Natural killer cell (primary cell): ENCODE measurements at places on chromosomes 7 and 10. TPM values are rescaled to one million over a fixed set of nuclear protein-coding genes. Genes with fewer than 3 reads are reported as not detected.

The GOLGA7B gene
- total RNA-seq: 4.1 TPM

The MRC1 gene
- 0.18 TPM for total RNA-seq

The EIF4EBP2 gene
- total RNA-seq: 71.6 TPM

The WDFY4 gene
- 3.5 TPM for total RNA-seq

The OR9A2 gene
- not detected for total RNA-seq

The HMX3 gene
- total RNA-seq: not detected

The TACC2 gene
- total RNA-seq: not detected

The ZNRF2 gene
- 36.3 TPM for total RNA-seq

The ITGA8 gene
- not detected for total RNA-seq

The ITPRID1 gene
- total RNA-seq: not detected

The HOXA3 gene
- total RNA-seq: 0.78 TPM

The MSMB gene
- total RNA-seq: not detected

The DYDC2 gene
- total RNA-seq: not detected

The BEND7 gene
- 0.38 TPM for total RNA-seq

The COX19 gene
- total RNA-seq: 38.3 TPM

The IMMP2L gene
- total RNA-seq: 9.2 TPM

The SAP25 gene
- 46.4 TPM for total RNA-seq

The CEP55 gene
- 0.50 TPM for total RNA-seq

The OR2A42 gene
- total RNA-seq: not detected

The BTBD16 gene
- total RNA-seq: not detected

The NPY4R gene
- not detected for total RNA-seq

The TNRC18 gene
- total RNA-seq: 111 TPM

The CPA1 gene
- total RNA-seq: not detected

The PRDX3 gene
- total RNA-seq: 12.5 TPM

The SLC26A5 gene
- total RNA-seq: not detected

The GDF2 gene
- total RNA-seq: not detected

The MOSPD3 gene
- total RNA-seq: 15.9 TPM

The TBXAS1 gene
- total RNA-seq: 72.7 TPM

The SFRP5 gene
- not detected for total RNA-seq

The NEBL gene
- total RNA-seq: not detected

The PAOX gene
- 5.8 TPM for total RNA-seq

The CLRN3 gene
- not detected for total RNA-seq

The ERVW-1 gene
- total RNA-seq: not detected

The ARHGEF35 gene
- 1.2 TPM for total RNA-seq

The NACAD gene
- 0.75 TPM for total RNA-seq

The CYP2C9 gene
- not detected for total RNA-seq

The CHST12 gene
- total RNA-seq: 159 TPM

The IKZF1 gene
- total RNA-seq: 350 TPM

The BUD23 gene
- total RNA-seq: 94.2 TPM

The PKD2L1 gene
- total RNA-seq: not detected

The SFXN2 gene
- 5.1 TPM for total RNA-seq
